ENCODE measurements at places on chromosomes 6 and 20.

DNA sequence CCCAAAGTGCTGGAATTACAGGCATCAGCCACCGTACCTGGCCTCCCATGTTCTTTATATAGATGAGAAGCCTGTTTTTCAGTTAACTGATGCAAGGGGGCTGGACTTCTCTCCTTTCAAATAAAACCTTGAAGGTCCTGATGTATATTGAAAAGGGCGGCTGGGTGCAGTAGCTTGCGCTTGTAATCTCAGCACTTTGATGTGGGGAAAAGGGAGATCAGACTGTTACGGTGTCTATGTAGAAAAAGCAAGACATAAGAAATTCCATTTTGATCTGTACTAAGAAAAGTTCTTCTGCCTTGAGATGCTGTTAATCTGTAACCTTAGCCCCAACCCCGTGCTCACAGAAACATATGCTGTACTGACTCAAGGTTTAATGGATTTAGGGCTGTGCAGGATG, 16.1 kb upstream of the SAMHD1 start:
- no peak for DNase-seq

DNA sequence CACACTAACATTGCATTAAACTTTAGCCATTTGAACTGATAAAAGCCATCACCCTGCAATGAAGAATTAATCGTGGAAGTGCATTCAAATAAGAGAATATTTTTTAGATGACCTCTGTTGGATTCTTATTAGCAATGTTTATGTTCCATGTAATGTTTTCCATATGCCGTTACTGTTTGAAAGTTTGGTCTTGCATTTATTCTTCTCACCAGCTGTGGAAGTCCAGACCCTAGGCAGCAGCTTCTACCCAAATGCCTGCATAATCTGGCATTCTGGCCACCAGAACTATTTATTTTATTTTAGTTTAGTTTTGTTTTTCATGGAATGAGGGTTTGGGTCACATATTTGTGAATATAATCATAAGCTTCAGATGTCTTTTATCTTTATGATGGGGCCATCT, 140.4 kb downstream of the SAMD5 start:
- no peak for DNase-seq

- no peak for DNase-seq
Observed at GRCh38 chr6:97630604-97631003, 347.6 kb upstream of the MMS22L start.

GRCh38 chr20:9072861-9073500, 4.1 kb downstream of the PLCB4 start:
- DNase-seq = no peak

DNA sequence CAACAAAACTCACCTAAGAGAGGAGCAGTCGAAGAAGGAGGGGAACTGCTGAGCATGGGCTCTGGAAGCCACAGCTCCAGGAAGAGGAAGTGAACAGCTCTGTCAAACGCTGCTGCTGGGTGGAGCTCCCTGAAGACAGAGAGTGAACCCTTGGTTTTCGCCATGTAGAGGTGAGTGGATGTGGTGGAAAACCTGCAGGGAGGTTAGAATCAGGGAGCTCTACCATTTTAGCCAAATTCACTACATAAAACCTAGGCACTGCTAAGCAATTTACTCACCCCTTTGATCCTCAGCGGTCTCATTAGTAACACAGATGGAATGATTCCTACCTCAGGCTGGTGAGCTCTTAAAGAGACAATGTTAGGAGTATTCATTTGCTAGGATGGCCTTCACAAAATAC, 19.4 kb upstream of the TFAP2A start:
- DNase-seq = no peak

DNA sequence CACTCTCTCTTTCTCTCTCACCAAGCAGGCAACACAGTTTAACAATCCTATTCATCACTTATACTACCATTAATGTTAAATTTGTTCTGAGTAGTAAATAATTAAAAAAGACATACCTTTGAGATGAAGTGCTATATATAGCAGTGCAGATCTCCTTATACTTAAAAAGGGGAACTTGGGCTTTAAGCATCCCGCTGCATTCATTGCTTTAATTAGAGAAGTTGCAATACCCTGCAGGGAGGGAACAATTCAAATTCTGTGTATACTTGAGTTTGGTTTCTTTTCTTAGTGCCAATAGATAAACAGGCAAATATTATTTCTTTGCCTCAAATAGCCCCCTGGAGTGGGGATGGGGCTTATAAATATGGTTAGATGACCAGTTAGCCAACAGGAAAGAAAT, 10.8 kb upstream of the ZBTB24 start:
- no peak for DNase-seq

GRCh38 chr6:48641544-48641943, 530.5 kb upstream of the PTCHD4 start:
- no peak for DNase-seq

- DNase-seq = no peak
Observed at GRCh38 chr20:17950670-17951069, 17.9 kb downstream of the SNX5 start.

- no peak for DNase-seq
Observed at GRCh38 chr20:47432834-47433210, 68.9 kb upstream of the NCOA3 start.

DNA sequence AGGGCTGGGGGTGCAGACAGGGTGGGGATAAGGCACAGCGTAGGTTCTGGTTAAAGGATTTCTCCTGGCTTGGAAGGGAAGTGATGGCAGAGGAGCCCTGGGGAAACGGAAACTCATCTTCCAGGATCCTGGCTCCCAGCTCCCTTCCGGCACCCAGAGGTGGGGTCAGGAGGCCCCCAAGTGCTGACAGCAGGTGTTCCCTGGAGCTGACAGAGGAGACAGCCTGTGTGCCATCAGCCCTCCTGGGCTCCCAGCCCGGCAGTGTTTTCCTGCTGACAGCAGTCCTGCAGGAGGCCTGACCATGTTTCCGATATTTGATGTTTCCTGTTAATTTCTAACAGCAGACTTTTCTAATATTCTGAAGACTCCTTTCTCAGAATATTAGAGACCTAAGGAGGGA, 277.3 kb downstream of the TAF4 start:
- no peak for DNase-seq

GRCh38 chr6:87669051-87669450, 33.0 kb downstream of the AKIRIN2 start:
- no peak for DNase-seq

Data from HL-60 (cell line).